Fibroblast of mammary gland (primary cell): ENCODE measurements at places on chromosomes 4 and X.

DNA sequence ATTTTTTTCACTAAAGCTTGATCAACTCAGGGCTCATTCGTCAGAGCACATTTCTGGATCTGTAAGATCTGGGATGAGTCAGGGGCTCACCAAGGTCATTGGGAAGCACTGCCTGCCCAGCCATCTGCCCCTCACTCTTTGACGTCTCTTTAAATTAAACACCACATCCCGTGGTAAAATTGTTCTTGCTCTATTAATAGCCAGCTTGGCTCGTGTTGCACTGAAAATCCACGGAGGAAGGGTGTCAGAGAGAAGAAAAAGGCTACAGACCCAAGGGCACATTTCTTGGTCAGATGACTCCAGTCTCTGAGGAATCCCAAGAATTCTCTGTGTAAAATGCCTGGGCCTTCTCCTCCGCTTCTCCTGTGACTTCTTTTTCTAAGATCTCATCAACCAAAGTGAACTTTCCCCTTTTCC is 45.7 kb upstream of the GATB start:
- DNase-seq = peak; percentile 79

DNA sequence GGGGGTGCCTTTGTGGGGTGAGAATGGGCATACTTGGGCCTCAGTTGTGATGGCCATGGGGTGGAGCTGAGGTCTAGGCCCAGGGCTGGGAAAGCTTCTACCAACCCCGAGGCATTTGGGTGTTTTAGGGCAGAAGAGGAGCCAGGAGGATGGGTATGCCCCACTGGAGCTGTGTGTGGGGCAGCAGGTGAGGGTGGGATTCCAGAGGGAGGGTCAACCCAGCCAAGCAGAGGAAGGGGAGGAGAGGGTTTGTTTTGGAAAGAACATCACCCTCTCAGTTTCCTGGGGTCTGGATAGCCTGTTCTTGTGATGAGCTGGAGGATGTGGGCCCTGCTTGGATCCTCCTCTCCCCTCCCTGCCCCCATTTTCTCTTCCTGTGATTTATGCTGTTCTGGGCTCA is 620 bp downstream of the IL9R start:
- no peak for DNase-seq

DNA sequence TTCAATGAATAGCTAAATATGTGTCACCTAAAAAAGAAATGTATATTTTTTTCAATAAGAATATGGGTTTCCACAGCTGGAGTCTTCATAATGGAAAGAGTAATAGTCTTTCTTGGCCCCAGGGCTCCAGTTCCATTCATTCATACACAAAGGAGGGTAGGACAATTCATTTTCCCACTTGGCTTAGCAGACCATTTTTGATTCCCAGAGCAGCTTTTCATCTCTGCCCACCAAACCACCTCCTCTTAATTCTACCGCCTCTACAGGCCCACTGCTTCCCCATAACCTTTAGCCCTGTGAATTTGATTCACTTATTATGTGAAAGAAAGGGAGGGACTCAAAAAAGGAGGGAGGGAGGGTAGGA is 129.9 kb upstream of the PAK3 start:
- DNase-seq = no peak

DNA sequence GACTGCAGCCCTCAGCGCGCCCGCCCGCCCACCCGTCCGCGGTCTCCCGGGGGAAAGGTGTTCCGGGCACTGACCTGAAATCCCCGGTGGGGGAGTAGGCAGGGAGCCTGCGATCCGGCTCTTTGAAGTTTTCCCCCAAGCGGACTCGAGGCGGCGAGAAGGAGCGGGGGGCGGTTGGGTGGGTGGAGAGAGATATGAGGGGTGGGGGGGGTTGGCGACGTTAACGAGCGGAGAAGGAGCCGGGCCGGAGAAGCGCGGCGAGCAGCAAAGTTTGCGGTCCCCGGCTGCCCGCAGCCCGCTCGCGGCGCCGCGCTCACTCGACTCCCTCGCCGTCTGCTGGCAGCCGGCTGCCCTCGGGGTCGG is 636 bp downstream of the BCOR start:
- DNase-seq = no peak

DNA sequence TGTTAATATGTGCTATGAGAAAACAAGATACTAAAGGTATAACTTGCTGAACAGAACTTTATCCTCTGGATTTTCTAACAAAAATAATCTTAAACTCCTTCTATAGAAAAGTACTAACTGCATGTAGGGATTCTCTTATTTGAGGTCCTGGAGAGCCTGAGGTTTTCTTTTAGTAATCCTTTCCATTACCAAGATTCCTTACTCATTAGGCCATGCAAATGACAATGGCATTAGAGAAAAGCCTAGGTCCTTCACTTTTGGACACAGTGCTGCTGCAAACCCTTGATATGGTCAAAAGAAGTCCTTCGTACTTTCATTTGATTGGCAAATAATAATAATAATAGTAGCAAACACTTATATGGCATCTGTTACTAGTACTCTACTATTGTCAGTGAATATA is 3.2 kb downstream of the MMRN1 start:
- DNase-seq = no peak
